Stimulated activated CD8-positive, alpha-beta memory T cell treated with anti-CD3 and anti-CD28 coated beads, Interleukin-4, amount 100 ng/mL, for 1 hour (primary cell): ENCODE measurements at places on chromosomes 6 and 20.

- no peak for DNase-seq
Measured at GRCh38 chr20:38304845-38305447, 990 bp downstream of the BPI start.

DNA sequence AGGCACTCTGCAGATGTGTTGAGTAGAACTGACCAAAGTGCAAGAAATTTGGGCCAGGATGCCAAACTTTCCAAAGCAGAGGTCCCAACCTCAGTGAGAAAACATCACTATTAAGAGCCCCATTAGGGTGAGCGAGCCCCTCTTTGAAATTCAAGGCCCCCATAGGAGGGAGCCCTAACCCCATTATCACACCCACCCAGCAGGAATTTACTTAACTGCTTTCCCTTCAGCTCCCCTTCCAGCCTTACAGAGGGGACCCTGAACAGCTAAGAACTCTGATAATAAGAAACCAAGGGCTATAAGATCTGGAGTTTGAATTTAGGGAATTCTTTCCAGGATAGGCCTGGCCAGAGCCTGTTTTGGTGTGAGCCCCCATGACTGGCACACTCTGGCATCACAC, 130.6 kb downstream of the NFATC2 start:
- DNase-seq: no peak

DNA sequence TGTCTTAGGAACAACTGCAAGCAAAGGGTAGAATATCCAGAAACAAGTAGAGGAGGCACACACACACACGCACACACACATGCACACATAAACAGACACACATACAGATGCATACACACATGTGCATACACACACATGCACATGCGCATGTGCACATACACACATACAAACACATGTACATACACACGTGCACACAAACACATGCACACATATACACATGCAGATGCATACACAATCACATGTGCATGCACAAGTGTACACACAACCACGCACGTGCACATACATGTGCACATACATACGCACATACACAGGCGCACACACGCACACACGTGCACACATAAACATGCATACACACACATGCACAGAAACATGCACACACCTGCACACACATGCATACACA, 206.5 kb upstream of the OPRM1 start:
- DNase-seq: no peak

- DNase-seq: no peak
Measured at GRCh38 chr6:102068349-102068929, 674.9 kb downstream of the GRIK2 start.

GRCh38 chr6:131917318-131917717, 33.9 kb downstream of the CCN2 start:
- DNase-seq: no peak

- no peak for DNase-seq
Measured at GRCh38 chr6:136921381-136921935, 643 bp upstream of the SLC35D3 start.

DNA sequence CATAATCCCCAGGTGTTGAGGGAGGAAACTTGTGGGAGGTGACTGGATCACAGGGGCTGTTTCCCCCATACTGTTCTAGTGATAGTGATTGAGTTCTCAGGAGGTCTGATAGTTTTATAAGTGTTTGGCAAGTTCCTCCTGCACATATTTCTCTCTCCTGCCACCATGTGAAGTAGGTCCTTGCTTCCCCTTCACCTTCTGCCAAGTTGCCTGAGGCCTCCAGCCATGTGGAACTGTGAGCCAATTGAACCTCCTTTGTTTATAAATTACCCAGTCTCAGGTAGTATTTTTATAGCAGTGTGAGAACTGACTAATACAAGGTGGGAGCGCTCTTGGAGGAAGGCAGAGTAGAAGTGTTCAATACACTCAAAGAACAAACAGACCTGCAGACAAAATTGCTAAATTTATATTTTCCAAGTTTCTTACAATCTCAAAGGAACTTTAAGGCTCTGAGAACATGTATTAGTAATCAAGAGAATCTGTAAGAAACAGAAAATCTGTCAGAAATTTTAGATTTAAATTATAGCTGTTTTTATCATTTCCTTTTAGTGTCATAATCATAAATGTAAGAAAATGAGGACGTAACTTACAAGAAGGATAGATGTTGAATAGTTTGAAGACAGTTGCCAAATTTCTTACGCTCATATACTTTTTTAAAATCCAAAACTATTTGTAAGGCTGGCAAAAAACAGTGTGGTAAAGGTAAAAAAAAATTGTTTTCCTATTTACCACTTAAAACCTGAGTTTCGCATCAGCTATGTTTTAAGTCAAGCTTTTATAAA, 77.7 kb downstream of the ASCC3 start:
- no peak for DNase-seq

DNA sequence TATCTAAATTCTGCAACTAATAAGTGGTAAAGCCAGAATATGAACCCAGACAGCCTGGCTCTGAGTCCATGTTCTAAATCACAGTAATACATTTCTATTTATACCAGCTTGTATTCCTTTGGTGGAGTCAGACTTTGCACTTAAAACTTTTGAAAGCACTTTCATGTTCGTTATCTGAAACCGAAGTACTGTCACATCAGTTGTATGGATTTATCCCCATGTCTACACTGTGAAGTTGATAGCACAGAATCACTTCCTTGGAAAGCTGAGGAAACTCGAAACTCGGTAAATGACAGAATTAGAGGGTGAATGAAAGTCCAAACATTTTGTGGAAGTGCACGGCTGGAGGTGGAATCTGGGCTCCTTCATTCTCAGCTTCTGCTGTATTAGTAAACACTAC, 28.3 kb upstream of the CTAGE9 start:
- no peak for DNase-seq

DNA sequence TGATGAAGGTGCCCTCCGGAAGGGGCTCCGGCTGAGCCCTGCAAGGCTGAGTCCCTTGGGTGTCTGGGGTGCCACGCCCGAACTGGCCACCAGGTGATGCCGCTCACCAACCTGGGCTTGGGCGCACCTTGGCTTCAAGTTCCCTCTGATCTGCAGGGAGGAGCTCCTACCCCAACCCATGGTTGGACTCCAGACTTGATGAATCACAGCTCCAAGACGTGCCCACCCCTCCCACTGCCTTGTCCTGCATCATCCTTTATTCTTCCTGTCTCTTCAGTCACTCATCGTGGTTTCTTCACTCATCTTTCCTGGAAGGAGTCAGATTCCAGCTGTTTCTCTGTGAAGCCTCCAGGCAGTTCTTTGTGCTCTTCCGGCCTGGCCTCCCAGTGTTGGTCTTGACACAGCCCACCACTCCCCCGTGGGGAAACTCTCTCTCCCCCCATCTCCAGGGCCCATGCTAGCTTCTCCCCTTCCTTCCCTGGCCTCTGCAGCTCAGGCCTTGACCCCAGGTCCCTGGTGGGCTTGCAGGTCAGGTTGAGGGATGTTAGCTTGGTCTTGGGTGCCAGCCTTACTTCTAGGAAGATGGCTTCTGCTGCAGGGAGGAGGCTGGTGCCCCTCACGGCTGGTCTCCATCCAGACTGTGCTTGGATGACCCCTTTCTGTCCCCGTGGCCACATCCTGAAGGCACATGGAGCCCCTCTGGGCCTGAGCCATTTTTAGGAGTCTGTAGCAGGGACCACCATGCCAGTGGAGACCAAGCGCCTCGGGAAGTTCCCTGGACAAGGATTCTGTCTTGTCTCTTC, 2.6 kb upstream of the ZBP1 start:
- no peak for DNase-seq

- DNase-seq: no peak
Measured at GRCh38 chr20:10291568-10292248, 73.1 kb downstream of the SNAP25 start.
